ENCODE measurements at places on chromosomes 4 and X. TPM values are rescaled to one million over a fixed set of nuclear protein-coding genes. Genes with fewer than 3 reads are reported as not detected.
A peak's percentile ranks its signal among the peaks of the same experiment; 100 is the strongest.

Gene HGFAC
- not detected for total RNA-seq

Gene LANCL3
- total RNA-seq, result 0.15 TPM

Gene PCDH11X
- total RNA-seq, result not detected

Gene ABRAXAS1
- total RNA-seq, result 36.7 TPM

- no peak for DNase-seq
- no peak overlapping the region for H3K27ac ChIP-seq
- H3K36me3 ChIP-seq, result peaks cover 7% of the 10 kb centered on the region
- H3K27me3 ChIP-seq, result no peaks in the 10 kb centered on the region
- no peak overlapping the region for H3K4me3 ChIP-seq
- no peaks in the 10 kb centered on the region for H3K4me1 ChIP-seq
Measured at GRCh38 chr4:105236916-105237311, 90.2 kb downstream of the TET2 start.

GRCh38 chr4:112485930-112486329, 30.1 kb downstream of the NEUROG2 start:
- no peak overlapping the region for H3K27ac ChIP-seq
- no peak overlapping the region for H3K4me3 ChIP-seq
- H3K4me1 ChIP-seq, result no peaks in the 10 kb centered on the region
- H3K27me3 ChIP-seq, result peaks cover 7% of the 10 kb centered on the region

DNA sequence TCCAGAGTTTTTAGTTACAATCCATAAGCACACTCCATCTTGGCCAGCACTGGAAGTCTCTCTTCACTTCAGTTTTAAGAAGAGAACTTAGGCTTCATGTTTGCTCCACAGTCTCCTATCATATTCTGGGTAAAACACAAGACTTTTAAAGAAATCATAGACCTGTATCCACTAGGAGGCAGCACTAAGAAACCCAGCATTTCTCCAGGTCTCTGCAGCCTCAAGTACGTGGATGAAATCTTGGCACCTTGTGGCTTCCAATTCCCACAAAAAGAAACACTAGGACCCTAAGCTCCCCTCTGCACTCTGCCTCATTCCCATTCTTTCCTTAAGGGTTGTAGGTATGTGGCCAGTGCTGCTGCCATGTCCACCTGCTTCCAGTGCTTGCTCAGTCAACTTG, 367.3 kb upstream of the CASK start:
- H3K4me1 ChIP-seq, result peaks cover 3% of the 10 kb centered on the region
- no peak overlapping the region for H3K4me3 ChIP-seq
- DNase-seq, result no peak
- H3K27me3 ChIP-seq, result no peaks in the 10 kb centered on the region
- H3K36me3 ChIP-seq, result no peaks in the 10 kb centered on the region

GRCh38 chrX:82087699-82088098, 885.8 kb downstream of the SH3BGRL start:
- H3K4me1 ChIP-seq, result peaks cover 8% of the 10 kb centered on the region
- no peak for DNase-seq
- H3K27ac ChIP-seq, result no peak overlapping the region
- H3K36me3 ChIP-seq, result no peaks in the 10 kb centered on the region
- H3K27me3 ChIP-seq, result no peaks in the 10 kb centered on the region
- H3K4me3 ChIP-seq, result no peak overlapping the region

DNA sequence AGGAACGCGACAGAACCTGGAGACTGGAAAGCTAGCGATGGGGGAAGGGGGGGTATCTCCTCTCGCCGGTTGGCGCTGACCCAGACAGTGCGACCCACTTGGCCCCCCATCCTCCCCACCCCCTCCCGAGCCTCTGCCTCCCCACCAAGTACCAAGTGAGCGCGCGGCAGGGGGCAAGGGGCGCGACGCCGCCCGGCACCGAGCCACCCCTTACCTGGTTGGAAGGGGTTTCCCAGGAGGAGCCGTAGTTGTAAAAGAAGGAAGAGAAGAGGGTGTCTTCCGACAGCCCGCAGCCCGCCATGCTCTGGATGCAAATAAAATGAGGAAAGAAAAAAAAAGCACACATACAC, 112.2 kb downstream of the DHX15 start:
- no peak for DNase-seq
- no peak overlapping the region for H3K27ac ChIP-seq
- peaks cover 13% of the 10 kb centered on the region for H3K27me3 ChIP-seq
- no peaks in the 10 kb centered on the region for H3K36me3 ChIP-seq
- no peak overlapping the region for H3K4me3 ChIP-seq

DNA sequence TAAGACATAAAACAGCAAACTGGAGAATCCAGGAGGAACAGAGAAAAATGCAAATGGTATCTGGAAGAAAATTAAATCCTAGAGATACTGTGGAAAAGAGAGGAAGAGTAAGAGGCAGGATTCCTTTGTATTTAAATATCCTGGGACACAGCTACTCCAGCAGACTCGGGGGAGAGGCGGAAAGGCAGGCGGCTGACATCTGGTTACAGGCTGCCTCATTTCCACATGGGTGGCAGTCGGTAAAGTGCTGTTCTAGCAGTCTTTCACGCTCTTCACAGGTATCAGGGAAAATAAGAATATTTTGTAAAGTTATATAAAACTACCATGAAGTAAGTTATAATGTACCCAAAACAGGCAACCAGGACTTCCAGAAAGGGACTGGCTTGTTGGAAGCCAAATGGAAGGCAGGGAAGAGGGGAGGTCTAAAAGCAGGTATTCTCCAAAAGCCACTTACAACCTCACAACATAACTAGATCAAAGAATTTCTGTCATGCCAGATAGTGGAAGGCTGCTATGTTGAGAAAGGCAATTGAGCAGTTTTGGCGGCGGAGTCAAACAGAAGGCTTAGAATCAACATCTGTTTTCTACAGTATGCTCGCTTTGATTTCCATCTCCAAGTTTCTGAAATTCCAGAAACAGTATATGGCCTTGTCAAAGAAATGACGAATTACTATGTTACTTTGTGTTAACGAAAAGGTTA, 1.3 kb upstream of the TIGD2 start:
- peaks cover 22% of the 10 kb centered on the region for H3K4me1 ChIP-seq
- no peak for DNase-seq
- no peaks in the 10 kb centered on the region for H3K36me3 ChIP-seq
- no peaks in the 10 kb centered on the region for H3K27me3 ChIP-seq
- H3K4me3 ChIP-seq, result peak overlapping the region; percentile 71

GRCh38 chr4:15947684-15948083, 9.1 kb upstream of the FGFBP1 start:
- H3K36me3 ChIP-seq, result no peaks in the 10 kb centered on the region
- no peak overlapping the region for H3K27ac ChIP-seq
- no peaks in the 10 kb centered on the region for H3K27me3 ChIP-seq
- no peak for DNase-seq
- no peak overlapping the region for H3K4me3 ChIP-seq

- H3K36me3 ChIP-seq, result no peaks in the 10 kb centered on the region
- H3K4me1 ChIP-seq, result peaks cover 99% of the 10 kb centered on the region
- DNase-seq, result no peak
- H3K4me3 ChIP-seq, result no peak overlapping the region
Measured at GRCh38 chr4:142354041-142354440, 492.1 kb downstream of the INPP4B start.
